ENCODE measurements at places on chromosomes 13 and 19.

- DNase-seq, result no peak
Observed at GRCh38 chr13:95098916-95099315, 202.3 kb downstream of the ABCC4 start.

DNA sequence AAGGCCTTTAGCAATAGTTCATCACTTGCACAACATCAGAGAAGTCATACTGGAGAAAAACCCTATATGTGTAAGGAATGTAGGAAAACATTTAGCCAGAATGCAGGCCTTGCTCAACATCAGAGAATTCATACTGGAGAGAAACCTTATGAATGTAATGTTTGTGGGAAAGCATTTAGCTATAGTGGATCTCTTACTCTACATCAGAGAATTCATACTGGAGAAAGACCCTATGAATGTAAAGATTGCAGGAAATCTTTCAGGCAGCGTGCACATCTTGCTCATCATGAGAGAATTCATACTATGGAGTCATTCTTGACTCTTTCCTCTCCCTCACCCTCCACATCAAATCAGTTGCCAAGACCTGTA, 19.8 kb downstream of the ZNF583 start:
- DNase-seq, result no peak

DNA sequence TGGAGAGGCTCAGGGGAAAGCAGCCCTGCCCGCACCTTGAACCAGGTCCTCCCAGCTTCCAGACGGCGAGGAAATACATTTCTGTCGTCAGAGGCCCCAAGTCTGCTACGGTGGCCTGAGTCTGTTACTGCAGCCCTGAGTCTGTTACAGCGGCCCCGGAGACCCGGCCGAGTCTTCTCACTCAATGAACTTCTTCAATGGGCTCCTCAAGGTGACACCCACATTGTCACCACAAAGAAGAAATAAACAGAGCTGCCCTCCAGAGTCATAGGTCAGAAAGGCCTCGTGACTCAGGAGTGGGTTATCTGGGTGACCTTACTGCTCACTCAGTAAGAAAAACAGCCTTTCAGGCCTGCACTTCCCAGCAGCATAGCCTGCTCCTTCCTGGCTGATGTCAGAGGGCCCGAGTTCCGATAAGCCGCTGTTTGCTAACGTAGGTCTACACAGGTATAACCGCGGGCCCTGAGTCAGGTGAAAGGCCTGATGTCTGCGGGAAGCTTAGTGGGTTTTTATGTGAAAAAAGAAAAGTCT, 66.9 kb upstream of the TM9SF2 start:
- DNase-seq, result peak; percentile 68

DNA sequence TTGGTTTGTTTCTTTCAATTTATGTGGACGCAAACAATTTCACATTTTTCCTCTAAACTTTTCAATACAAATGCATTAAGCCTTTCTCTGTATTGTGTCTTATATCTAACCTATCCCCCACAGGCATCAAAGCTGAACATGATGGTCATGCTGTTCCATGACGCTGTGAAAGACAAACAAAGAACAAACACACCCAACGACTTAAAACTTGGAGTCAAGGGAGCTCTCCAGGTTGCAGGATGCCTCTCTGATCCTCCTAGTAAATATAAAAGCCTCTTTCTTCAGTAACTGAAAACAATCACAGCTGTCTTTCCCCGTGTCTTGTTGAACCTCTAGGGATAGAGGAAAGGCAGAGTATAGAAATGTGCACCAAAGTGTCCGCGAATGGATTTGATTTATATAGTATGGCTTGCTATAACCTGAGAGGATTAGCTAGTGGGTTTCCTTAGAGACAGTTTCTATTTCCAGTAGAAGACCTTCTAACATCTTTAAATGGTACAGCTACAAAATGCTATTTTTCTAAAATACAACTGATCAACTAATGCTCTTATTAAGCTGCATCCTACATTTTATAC, 43.1 kb downstream of the PCDH9 start:
- no peak for DNase-seq

GRCh38 chr13:113582841-113583631, 1.5 kb upstream of the TFDP1 start:
- DNase-seq, result no peak

DNA sequence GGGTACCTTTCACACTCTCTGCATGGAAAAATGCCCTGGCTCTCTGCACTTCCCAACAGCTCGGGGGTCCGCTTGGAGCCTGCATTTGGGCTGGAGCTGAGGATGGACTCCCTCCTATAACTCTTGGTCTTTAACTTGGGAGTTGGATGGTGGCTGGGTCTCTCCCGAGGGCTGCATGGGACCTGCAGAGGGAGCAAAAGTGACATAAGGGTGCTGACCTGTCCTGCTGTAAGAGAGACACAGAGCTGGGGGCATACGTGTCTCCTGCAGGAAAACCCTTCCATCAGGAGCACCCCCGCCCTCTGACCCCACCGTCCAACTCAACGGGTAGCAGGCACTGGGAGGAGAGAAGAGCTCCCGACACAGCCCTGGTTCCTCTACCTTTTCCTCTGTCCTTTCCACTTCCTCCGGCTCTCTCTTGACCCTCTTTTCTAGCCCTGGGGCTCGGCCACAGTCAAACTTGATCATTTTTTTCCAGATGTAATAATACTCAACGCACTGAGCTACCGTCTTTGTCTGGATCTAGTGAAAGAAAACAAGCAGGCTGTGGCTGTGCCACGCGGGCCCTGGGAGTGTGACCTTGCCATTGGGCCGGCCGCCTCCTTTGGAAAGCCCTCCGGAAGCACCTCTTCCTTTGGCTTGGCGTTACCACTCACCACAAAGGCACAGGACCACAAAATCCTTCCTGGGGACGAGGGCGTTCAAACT, 6.8 kb upstream of the NAPA start:
- no peak for DNase-seq

- no peak for DNase-seq
Observed at GRCh38 chr13:26749905-26750304, 10.7 kb downstream of the GPR12 start.

DNA sequence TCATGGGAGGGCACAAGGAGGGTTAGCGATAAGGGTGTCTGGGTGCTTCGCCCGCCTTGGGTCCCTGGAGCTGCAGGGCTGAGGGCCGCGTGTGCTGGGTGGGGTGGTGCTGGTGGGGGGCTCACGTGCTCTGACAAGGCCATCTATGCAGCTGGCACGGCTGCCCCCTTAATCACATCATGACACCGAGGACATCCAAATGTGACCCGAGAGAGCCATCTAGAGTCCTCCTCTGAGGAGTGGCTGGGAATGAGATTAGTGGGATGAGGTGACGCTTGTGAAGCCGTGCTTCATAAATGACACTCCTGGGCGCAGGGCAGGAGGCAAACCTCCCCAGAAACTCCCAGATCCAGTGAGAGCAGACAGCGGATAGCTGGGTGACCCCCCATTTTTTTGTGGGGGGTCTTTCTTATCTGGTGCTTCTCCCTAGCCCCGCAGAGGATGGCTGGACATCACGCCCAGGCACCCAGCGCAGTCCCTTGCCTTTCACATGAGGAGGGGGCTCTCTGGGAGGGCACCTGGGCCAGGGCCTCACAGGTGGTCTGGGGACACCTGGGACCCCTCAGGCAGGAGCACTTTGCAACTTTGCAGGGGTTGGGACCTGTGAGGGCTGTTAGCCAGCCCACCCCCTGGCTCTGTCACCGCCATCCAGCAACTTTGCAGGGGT, 6.6 kb downstream of the FZR1 start:
- DNase-seq, result no peak

DNA sequence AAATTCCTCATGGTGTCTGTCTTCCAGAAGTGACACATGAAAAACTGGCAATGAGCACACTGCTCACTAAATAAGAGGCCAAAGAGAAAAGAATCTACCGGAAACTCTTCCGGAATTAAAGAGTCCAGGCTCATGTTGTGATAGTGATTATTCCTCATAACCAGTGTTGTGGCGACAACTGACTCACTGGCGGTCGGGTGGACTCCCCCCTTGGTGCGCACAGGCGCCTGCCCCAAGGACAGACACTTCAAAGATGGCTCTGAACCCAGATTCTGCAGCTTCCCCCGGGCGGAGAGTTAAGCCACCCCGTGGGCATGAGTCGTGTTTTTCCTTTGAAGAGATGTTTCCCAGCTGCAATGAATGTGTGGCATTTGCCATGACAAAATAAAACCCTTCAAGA, 10.3 kb downstream of the IL17D start:
- no peak for DNase-seq

DNA sequence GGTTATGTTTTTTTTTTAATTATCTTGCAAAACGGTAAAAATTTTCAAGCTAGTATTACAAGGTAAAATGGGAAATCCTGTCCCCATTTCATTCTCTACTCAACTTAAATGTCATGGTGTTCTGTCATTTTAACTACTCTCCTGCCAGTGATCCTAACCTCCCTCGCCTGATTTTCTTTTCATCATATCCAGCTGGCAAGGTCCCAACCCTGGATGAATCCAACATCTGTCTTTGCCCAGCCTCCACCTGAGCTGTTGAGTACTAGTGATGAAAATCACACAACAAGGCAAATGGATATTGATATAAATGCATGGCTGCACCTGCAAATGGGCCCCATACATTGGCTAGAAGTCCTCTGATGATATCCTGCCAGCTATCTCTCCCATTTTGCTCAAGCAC, 6.9 kb upstream of the CDK8 start:
- DNase-seq, result no peak

- DNase-seq, result no peak
Observed at GRCh38 chr19:3003046-3003445, 25.7 kb downstream of the TLE6 start.

GRCh38 chr19:1015782-1016646, 4.9 kb downstream of the TMEM259 start:
- DNase-seq, result no peak

- peak; percentile 35 for DNase-seq
Observed at GRCh38 chr19:57406516-57407123, 4.3 kb upstream of the ZNF17 start.

DNA sequence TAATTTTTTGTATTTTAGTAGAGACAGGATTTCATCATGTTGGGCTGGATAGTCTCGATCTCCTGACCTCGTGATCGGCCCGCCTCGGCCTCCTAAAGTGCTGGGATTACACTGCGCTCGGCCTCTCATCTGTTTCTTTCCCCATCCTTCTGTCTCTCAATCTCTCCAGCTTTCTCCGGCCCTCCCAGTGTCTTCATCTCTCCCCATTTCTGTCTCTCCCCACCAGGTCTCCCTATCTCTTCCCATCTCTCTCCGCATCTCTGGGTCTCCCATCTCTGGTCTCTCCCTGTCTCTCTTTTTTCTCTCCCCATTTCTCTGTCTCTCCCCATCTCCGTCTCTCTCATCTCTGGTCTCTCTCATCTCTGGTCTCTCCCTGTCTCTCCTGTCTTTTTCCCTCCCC, 12.2 kb upstream of the NFIX start:
- DNase-seq, result no peak

DNA sequence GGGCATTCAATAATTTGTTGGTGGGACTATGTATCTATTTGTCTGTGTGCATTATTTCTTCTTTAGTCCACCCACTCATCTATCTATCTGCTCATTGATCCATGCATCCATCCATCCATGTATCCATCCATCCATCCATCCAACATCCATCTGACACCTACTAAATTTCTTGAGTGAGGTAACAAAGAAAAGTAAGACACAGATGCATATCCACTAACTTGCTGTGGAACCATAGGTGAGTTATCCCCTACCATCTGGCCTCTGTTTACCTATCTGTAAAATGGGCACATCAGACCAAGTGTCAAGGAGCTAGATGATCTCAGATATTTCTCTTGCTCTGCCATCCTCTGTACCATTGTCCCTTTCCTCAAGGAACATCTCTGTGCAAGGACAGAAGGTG, 54.7 kb downstream of the ZNF536 start:
- no peak for DNase-seq

- no peak for DNase-seq
Observed at GRCh38 chr19:51599084-51599483, 28.0 kb downstream of the ZNF175 start.

DNA sequence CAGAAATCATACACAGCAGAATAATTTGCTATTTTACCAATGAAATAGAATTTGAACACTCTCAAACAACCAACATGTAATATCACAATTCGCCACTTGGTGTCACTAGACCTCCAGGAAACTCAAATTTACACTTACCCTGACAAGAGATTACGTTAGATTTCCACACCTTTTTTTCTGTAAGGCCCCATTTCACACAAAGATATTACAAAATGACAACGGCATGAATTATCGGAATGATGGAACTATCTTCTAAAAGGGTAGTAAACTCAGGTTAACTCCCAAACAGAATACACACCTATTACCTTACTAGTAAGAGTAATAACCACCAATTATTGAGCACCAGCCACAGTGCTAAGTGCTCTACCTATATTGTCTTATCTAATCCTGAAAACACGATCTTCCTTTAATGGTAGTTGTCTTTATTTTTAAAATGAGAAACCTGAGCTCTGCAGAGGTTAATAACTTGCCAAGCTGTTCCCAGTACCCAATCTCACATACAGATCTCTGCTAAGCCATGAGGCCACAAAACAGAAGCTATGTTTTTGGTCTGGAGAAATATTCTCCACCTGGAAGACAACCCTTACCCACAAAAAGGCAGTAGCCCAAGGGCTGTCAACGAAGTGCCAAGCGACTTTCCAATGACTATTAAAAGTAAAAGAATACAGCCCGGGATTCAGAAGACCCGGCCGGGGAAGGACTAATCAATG, 152.4 kb downstream of the DCLK1 start:
- DNase-seq, result no peak

GRCh38 chr13:43545317-43545874, 241.4 kb downstream of the ENOX1 start:
- no peak for DNase-seq

- no peak for DNase-seq
Observed at GRCh38 chr13:30731361-30732045, 3.8 kb upstream of the ALOX5AP start.

- DNase-seq, result no peak
Observed at GRCh38 chr19:2176337-2176994, 12.7 kb downstream of the DOT1L start.

DNA sequence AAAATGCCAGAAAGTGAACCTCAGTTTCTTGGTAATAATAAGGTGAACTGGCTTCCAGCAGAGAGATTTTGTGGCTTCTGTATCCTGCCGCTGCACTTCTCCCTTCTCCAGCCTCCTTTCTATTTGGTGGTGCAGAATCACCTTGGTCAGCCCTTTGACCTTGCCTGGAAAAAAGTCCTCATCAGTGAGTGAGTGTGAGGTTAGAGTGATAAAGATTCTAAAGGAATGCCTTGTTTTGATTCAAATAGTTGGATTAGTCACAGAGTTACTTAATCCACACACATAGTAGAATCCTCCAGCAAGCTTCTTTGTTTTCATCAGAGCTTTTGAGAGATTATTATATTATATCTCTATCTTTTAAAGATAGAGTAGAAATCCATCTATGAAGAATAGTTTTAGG, 140.9 kb downstream of the KCNRG start:
- DNase-seq, result no peak

DNA sequence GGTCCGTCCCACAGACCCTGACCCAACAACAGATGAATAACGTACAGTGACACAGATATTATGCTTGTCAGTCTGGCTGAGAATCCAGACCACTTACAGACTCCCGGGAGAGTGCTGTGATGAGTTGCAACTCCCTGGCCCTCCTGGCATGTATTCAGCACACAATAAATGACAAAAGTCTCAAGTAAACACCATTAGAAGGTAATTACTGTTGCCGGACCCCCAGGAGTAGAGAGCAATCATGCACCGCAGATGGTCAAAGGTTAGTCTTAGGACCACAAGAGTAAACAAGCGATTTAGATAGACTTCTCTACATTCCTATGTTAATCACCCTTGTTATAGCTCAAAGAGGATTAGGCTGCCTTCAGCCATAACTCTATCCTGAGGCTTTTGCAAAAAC, 726.4 kb upstream of the GPC6 start:
- no peak for DNase-seq

GRCh38 chr13:27972478-27972820, 3.3 kb upstream of the CDX2 start:
- no peak for DNase-seq

All from stimulated activated CD4-positive, alpha-beta T cell treated with anti-CD3 and anti-CD28 coated beads, Interleukin-15, amount 100 ng/mL, for 1 hour (primary cell).